ENCODE measurements at places on chromosomes 13 and 19.

DNA sequence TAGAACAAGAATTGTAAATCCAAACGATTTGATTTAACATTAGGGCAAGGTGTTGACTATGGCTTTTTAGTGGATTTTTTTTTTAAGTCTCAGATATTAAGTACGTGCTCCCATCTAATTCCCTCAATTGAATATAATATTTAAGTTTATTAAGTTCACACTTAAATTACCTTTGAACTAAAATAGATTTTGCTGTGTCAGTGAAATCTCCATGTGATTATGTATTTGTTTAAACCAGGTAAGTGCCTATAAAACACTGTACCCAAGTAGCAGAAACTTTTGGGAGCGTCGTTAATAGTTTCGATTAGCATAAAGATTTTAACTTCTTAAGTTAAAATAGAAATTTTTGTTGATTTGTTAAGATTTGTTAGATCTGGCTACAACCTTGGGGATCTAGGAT is 1.6 kb downstream of the CLN5 start:
- no peak for DNase-seq

GRCh38 chr13:45896285-45896684 is 44.7 kb upstream of the SIAH3 start:
- no peak for DNase-seq

DNA sequence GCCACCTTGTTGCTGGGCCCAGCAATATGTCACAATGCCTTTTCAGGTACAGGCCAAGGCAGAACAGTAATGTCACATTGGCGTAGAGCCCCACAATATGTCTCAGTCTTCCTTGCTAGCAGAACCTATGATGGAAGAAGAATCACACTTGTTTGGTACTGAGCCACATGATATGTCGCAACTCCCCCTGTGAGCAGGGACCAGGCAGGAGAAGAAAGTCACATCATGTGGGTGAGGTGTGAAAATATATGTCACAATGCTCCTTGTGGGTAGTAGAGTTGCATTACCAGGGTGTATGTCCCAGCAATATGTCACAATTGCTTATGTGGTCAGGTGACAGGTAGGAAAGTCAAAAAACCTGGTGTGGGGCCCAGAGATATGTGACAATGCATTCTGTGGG is 7.1 kb upstream of the ZNF91 start:
- no peak for DNase-seq

DNA sequence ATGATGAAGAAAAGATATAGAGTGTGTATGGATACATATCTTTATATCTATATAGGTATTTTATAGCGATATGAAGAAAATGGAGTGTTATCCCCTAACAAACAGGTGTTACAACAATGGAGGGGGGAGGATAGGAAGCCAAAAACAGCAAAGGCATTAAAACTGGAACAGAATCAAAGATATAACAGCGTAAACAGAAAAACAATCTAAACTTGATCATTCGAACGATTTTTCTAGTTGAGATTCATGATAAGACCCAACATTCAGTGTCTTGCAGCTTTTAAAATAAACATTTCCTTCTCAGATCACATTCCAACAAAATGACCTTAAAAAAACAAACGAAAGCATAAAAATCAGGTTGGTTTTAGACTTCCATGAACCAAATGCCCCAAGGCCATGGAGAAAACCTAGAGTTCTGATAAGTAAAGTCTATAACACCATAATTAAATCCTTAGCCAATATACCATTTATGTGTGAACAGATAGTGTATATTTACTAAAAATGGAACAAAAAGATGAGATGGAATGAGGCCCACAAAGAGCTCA is 55.7 kb downstream of the CAB39L start:
- no peak for DNase-seq

DNA sequence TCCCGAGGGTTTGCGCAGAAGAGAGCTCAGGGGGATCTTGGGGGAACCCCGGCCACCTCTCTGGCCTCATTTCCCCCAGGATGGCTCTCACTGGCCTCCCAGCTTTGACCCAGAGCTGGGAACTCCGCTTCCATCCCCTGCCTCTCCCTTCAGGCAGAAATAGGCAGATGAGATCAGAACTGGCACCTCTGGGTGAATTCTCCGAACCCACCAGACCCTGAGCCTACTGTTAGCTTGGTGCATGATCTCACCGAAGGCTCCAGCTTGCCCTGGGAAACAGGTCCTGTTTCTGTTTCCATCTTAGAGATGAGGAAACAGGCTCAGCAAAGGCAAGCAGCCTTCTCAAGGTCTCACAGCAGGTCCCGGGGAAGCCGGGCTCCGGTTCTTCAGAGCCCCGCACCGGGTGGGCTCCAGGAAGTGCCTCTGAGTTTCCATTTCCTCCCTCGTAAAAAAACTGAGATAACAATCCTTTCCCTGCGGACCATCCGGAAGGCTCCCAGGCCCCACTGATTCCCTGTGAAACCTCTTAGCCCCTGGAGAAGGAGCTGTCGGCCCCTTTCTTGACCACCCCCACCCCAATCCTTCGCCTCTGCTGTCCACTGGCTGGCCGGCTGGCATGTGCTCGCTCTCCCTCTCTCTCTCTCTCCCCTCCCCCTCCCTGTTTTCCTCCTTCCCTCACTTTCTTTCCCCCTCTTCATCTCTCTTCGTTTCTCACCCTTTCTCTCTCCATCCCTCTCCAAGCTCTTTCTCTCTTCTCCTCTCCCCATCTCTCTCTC is 2.1 kb downstream of the NECTIN2 start:
- no peak for DNase-seq

GRCh38 chr19:31715249-31715945 is 366.2 kb upstream of the TSHZ3 start:
- no peak for DNase-seq

GRCh38 chr13:37479916-37480315 is 118.7 kb downstream of the POSTN start:
- no peak for DNase-seq

- no peak for DNase-seq
Measured at GRCh38 chr13:30654430-30654829, 36.7 kb downstream of the USPL1 start.

- DNase-seq: no peak
Measured at GRCh38 chr19:32837531-32837930, 32.0 kb downstream of the SLC7A9 start.

DNA sequence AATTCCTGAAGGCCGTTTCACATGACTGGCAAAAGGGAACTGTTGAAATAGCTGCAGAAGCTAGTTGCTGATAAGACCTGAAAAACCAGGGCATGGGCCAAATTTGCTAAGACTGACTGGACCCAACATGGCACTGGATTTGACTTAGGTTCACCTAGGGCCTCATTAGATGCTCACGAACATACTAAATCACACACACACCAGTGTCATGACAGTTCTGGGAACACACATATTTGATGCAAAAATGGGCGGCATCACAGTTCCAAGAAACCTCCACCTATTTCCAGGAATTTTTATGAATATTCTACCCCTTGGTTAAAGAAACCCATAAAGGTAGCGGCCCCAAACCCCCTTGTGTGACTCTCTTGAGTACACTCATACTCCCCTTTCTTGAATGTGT is 99.6 kb upstream of the OBI1 start:
- DNase-seq: no peak

DNA sequence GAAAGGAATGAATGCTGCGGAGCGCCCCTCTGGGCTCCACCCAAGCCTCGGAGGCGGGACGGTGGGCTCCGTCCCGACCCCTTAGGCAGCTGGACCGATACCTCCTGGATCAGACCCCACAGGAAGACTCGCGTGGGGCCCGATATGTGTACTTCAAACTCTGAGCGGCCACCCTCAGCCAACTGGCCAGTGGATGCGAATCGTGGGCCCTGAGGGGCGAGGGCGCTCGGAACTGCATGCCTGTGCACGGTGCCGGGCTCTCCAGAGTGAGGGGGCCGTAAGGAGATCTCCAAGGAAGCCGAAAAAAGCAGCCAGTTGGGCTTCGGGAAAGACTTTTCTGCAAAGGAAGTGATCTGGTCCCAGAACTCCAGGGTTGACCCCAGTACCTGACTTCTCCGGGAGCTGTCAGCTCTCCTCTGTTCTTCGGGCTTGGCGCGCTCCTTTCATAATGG is 8.6 kb downstream of the PDX1 start:
- no peak for DNase-seq
